ENCODE measurements at places on chromosomes 11 and 22.

- DNase-seq: no peak
Measured at GRCh38 chr11:5564259-5565019, 16.1 kb upstream of the OR52H1 start.

GRCh38 chr22:46055911-46056545 is 79.1 kb upstream of the WNT7B start:
- no peak for DNase-seq

DNA sequence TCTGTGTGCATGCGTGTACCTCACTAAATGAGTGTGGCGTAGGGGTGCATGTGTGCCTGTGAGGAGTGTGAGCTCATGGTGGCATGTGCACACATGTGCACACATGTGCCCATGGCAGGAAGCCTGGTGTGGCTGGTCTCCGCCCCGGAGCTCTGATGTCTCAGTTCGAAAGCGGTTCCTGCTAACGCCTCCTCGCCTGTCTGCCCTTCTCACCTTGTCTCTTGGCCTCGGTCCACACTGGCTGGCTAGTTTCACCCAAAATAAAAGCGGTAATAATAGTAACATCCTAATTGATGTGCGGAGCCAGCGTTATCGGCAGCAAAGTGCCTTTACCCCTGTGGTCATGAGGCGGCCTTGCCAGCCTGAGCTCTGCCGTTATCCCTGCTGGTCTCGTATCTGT is 1190.4 kb downstream of the BRD1 start:
- no peak for DNase-seq

DNA sequence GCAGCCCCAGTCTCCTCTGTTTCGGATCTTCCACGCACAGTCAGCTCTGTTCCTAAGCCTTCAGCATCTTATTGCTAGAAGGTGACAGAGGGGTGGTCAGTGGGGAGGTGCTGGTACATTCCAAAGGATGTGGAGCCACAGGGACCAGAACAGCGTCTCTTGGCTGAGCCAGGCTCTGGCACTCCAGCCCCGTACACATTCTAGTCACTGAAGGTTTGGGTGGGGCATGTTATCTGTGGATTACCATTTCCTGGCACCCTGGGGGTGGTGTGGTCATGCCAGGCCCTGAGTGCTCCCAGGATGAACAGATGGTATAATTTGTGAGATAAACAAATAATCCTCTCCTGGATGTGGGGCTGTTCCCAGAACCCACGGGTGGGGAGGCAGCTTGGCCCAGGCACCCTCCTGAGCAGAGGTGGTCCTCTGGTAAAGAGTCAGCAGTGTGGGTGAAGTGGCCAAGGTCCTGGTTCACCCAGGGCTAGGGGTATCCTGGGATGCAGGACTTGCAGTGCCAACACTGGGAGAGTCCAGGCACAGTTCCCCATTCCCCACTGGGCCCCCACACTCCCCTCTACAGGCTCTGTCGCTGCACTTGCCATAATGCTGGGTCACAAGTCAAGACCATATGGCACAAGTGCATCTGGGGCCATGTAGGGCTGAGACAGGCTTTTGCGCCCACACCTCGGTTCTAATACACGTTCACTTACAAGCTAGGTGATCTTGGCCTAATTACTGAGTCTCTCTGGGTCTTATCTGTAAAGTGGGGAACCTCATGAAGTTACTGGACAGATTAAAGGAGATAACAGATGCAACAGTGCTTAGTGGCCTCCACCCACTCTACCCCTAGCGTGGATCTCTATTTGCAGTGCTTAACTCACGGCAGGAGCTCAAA is 33.0 kb downstream of the DKK3 start:
- DNase-seq: no peak

GRCh38 chr11:68298659-68299516 is 13.5 kb upstream of the LRP5 start:
- no peak for DNase-seq

DNA sequence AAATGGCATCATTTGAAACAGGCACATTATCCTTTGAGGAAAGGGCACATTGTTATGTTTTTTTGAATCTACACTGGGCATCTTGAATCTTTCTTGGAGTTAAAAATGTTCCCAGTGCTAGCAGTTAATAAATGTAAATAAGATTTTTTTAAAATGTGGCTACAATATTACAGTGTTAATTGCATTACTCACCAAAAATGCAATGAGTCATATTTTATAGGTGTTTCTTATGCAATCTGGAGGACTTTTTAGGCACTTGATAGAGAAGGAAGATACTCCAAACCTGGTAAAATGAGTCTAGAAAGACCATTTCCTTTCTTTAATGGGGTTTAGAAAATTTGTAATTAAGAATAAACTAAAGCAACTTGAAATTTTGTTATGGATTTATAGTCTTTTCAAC is 238.0 kb downstream of the METTL15 start:
- no peak for DNase-seq

- DNase-seq: no peak
Measured at GRCh38 chr22:45775569-45776312, 104.1 kb downstream of the ATXN10 start.

- DNase-seq: no peak
Measured at GRCh38 chr11:35962369-35963138, 18.7 kb downstream of the LDLRAD3 start.

GRCh38 chr11:10257478-10257877 is 36.5 kb downstream of the SBF2 start:
- no peak for DNase-seq

- DNase-seq: peak; percentile 55
Measured at GRCh38 chr22:36385491-36386350, 2.0 kb downstream of the MYH9 start.

DNA sequence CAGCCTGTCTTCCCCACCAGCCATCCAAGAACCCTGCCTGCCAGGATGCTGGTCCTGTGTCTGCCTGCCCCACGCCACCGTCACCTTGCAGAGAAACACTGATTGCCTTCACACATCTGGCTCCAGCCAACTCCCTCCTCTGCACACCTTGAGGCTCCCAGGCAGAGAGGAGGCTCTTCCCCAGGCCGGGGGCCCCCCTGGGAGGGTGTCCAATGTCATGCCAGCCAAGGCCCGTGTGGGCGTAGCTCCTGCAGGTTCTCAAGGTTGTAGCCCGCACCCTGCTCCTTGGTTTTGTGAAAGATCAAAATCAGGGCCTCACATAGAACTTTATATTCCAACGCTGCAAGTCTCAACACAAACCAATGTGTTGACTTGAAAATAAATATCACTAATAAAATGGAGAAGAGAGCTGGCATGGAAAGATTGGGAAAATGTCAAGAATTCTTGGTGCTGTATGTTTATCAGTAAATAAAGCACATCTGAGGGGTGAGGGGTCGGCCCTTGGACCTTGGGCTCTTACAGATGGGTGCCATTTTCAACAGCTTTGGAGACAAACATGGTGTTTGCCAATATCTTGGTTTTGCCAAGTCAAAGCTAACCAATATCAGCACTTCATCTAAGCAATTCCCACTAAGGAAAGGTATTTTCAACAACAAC is 6.7 kb upstream of the PPARA start:
- DNase-seq: no peak

DNA sequence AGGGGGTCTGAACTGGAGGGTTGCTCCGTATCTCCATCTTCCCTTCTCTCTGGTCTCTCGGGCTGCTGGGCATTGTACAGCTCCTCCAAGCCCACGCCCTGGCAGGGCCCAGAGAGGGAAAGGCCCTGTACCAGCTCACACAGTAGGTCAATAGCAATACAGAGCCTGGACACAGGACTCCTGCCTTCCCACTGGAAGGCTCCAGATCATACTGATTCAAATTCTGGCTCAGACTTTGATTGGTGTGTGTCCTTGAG is 6.6 kb downstream of the CSDC2 start:
- no peak for DNase-seq

DNA sequence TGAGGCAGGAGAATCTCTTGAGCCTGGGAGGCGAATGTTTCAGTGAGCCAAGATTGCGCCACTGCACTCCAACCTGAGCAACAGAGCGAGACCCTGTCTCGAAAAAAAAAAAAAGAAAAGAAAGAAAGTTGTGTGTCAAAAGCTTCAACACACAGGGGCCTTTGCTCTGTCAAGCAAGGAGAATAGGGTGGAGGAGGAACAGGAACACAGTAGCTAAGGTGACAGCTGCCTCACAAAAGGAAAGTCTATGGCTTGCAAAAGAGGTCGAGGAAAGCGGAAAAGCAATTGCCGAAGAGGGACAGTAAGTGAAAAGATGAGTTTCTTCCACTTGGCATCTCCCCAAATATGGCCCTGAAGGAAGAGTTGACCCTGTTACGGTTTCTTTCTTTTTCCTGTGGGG is 26.5 kb upstream of the TMA7B start:
- no peak for DNase-seq
